ENCODE measurements at places on chromosomes 6 and 20.
A peak's percentile ranks its signal among the peaks of the same experiment; 100 is the strongest.

DNA sequence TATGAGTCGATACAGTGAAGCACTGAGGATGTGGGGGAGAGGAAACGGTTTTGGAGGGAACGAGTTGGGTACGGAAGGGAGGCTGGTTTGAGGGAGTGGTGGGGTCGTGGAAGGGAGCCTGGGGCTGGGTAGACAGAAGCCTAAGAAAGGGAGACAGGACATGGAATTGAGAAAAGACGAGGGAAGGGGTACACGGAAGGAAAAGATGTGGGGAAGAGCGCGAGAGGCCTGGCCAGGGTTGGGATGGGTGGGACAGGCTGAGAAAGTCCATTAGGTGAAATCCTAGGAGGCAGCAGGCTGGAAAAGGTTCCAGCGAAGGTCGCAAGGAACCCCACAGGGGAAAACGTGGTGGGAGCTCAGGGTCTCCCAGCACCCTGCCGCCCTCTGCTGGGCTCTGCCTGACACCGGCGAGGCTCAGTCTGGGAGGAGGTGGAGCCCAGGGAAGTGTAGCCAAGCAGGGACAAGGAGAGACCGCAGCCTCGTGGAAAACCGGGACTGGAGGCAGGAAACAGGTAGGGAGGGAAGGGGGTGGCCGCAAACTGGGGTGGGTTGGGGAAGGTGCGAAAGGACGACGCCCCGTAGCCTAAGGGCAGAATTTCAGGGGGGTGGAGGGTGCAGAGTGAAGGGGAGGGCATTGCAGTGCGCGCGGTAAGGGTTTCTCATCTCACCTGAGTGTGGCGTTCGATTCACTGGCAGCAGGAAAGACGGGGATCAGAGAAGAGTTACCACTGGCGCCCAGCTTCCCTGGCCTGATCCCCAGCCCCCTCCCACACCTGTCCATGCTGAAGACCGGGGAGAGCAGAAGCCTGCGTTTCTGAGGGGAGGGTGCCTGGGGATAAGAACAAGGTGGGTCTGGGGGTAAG is 4.3 kb downstream of the GABBR1 start:
- H3K36me3 ChIP-seq = peaks cover 6% of the 10 kb centered on the region
- H3K27me3 ChIP-seq = no peaks in the 10 kb centered on the region
- H3K27ac ChIP-seq = peak overlapping the region; percentile 87
- DNase-seq = peak; percentile 92

- DNase-seq = no peak
- no peaks in the 10 kb centered on the region for H3K27me3 ChIP-seq
- no peak overlapping the region for H3K27ac ChIP-seq
- no peaks in the 10 kb centered on the region for H3K36me3 ChIP-seq
- H3K4me3 ChIP-seq = no peak overlapping the region
Observed at GRCh38 chr6:2447931-2448330, 202.5 kb upstream of the GMDS start.

GRCh38 chr6:138219398-138219797 is 1.1 kb upstream of the PBOV1 start:
- no peak overlapping the region for H3K27ac ChIP-seq
- H3K4me1 ChIP-seq = no peaks in the 10 kb centered on the region
- DNase-seq = no peak
- no peaks in the 10 kb centered on the region for H3K36me3 ChIP-seq
- H3K4me3 ChIP-seq = no peak overlapping the region

GRCh38 chr6:95274686-95275235 is 302.6 kb upstream of the MANEA start:
- H3K27me3 ChIP-seq = peaks cover 16% of the 10 kb centered on the region
- H3K36me3 ChIP-seq = no peaks in the 10 kb centered on the region
- no peak overlapping the region for H3K27ac ChIP-seq

DNA sequence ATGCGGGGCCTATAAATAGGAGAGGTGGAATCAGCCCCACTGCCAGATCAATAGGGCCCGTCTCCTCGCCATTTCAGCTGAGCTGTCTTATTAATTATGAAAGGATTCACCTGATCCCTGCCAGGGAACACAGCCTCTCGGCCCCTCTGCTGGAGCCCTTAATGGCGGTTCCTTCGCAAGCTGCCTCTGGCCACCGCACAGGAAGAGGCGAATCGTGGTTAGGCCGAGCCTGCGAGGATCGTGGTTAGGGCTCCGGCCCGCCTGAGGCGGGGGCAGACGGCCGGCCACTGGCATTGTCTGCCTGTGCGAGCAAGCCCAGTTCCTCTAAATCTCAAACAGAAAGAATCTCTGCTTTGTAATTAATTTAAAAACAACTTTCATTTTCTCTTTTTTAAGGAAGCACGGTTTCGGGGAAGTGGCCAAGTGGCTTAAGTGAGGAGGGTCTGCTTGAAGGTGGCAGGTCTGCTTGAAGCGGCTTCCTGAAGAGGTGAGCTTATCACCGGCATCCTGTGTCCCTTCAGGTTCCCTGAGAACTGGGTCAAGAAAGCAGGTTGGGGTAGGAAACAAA is 9.2 kb downstream of the NRN1 start:
- peaks cover 91% of the 10 kb centered on the region for H3K27me3 ChIP-seq
- H3K4me1 ChIP-seq = peaks cover 34% of the 10 kb centered on the region
- no peak overlapping the region for H3K27ac ChIP-seq
- DNase-seq = no peak
- H3K4me3 ChIP-seq = peak overlapping the region; percentile 87

DNA sequence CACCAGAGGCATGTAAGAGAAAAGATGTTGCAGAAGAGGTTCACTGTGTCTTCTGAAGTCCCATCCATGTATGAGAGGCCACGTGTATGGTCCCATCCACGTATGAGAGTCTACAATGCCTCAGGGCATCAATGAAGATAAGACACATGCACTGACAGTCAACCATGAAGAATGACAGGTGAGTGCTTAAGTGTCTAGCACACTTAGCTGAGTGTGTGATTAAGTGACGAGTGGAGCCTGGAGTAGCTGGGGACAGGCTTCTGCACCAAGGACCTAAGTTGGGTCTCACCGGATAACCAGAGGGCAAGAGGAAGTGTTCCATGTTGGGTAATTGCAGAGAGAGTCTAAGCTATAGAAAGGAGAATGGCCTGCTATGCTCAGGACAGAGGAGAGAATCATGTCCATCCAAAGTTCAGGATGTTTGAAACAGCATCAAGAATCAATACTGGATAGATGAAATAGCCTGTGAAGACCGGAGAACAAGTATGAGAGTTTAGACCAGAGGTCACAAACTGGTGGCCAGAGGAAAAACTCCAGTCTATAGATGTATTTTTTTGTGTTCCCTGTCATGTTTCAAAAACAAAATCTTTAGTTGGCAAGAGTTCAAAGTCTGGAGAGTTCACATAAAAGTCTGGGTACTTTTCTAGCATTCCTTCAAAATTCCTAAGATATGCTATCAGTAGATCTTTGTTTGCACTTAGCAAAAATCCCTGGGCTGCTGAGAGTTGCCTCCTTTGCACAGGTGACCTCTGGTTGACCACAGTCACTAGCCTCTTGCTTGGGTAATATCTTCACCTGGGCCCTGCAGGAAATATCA is 165.8 kb downstream of the KIF16B start:
- no peak overlapping the region for H3K4me3 ChIP-seq
- H3K4me1 ChIP-seq = peaks cover 5% of the 10 kb centered on the region
- H3K36me3 ChIP-seq = peaks cover 22% of the 10 kb centered on the region
- H3K27ac ChIP-seq = no peak overlapping the region
- DNase-seq = no peak

- no peak overlapping the region for H3K4me3 ChIP-seq
- DNase-seq = no peak
- no peaks in the 10 kb centered on the region for H3K27me3 ChIP-seq
- H3K4me1 ChIP-seq = no peaks in the 10 kb centered on the region
- no peak overlapping the region for H3K27ac ChIP-seq
Observed at GRCh38 chr6:39909701-39910100, 24.6 kb downstream of the MOCS1 start.

- no peak for DNase-seq
- no peaks in the 10 kb centered on the region for H3K27me3 ChIP-seq
- no peaks in the 10 kb centered on the region for H3K36me3 ChIP-seq
- H3K4me3 ChIP-seq = peak overlapping the region; percentile 78
- H3K27ac ChIP-seq = peak overlapping the region; percentile 77
- peaks cover 70% of the 10 kb centered on the region for H3K4me1 ChIP-seq
Observed at GRCh38 chr20:44186674-44187053, 324 bp downstream of the JPH2 start.

DNA sequence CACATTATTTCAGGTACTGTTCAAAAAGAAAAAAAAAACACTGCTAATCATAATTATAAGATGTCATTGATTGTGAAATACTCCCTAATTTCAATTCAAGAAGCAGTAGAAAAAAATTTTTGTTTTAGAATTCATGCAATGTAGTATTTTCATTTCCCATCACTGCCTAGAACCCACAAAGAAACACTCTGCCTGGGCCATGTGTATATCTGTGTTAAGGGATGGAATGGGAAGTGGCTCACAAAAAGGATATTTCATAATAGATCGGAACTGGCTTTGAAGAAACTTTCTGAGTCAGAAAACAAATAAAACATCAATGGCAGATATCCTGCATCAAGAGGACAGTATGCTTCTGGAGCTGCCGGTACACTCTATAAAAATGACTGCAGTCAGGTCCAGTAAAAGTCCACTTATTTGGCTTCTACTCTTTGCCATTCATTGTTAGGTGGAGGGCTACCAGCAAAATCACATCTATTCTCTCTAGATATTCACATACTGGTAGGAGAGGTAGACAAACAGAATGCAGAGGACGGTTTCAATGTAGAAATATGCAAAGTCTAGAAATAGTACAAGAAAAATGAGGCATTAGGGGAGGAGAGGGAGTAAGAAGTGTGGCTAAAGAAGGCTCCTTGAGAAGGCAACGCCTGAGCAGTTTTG is 135.0 kb upstream of the TNFAIP3 start:
- no peak overlapping the region for H3K27ac ChIP-seq
- no peaks in the 10 kb centered on the region for H3K27me3 ChIP-seq
- H3K4me3 ChIP-seq = no peak overlapping the region
- DNase-seq = no peak

GRCh38 chr20:18504479-18505060 is 3.2 kb upstream of the SEC23B start:
- H3K4me3 ChIP-seq = no peak overlapping the region
- peaks cover 21% of the 10 kb centered on the region for H3K4me1 ChIP-seq
- H3K27me3 ChIP-seq = peaks cover 8% of the 10 kb centered on the region
